Activated CD8-positive, alpha-beta memory T cell treated with anti-CD3 and anti-CD28 coated beads, Interleukin-2, amount 50 U/mL, for 4 hours (primary cell): ENCODE measurements at places on chromosomes 1 and 21.
A peak's percentile ranks its signal among the peaks of the same experiment; 100 is the strongest.

- no peak for DNase-seq
Observed at GRCh38 chr1:210441028-210441427, 112.3 kb downstream of the HHAT start.

GRCh38 chr1:204417074-204417997 lies 5.7 kb upstream of the PPP1R15B start:
- peak; percentile 25 for DNase-seq

DNA sequence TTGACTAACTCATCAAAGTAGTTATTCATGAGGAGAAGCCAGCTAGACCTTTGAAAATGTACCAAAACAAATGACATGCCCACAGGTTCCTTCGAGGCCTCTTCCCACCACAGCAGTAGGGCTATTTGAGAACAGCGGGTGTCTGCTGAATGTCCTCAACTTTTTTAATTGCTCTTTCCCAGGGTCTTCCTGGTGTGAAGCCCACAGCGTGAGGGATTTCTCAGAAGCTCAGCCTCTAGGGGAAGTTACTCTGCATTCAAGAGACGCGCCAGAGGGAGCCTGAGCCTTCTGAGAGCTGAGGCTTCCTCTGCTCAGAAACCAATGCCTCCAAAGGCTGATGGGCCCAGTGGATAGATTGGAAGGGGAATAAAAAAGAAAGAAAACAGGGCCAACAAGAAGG lies 153.6 kb downstream of the OLFM3 start:
- no peak for DNase-seq

GRCh38 chr1:200877010-200877409 lies 4.2 kb downstream of the GPR25 start:
- DNase-seq: no peak

- no peak for DNase-seq
Observed at GRCh38 chr1:72122099-72122880, 160.0 kb downstream of the NEGR1 start.

- DNase-seq: no peak
Observed at GRCh38 chr1:172452536-172453152, 8.8 kb upstream of the PIGC start.

- DNase-seq: no peak
Observed at GRCh38 chr21:33974513-33975468, 59.2 kb upstream of the ATP5PO start.

GRCh38 chr1:3029991-3030662 lies 8.9 kb downstream of the ACTRT2 start:
- no peak for DNase-seq

DNA sequence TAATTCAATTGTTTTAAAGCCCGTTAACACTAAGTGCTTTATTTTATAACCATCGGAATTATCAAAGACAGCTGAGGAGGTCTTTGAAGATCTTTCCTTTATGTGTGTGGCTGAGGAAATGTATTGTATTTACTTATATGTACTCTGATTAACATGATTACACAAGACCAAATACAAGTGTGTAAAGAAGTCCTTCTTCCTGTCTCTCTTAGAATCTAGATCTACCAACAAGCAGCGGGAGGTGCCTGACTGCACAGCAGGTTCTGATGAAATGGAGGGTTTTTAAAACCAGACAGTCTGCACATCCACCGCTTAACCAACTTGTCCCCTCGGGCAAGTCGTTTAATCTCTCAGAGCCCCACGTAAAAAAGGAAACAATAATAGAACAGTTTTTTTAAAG lies 240.5 kb upstream of the MAP1LC3C start:
- no peak for DNase-seq

GRCh38 chr1:205422993-205423642 lies 1.3 kb upstream of the LEMD1 start:
- DNase-seq: no peak

- no peak for DNase-seq
Observed at GRCh38 chr1:143610196-143610595, 361.6 kb downstream of the FAM72C start.

DNA sequence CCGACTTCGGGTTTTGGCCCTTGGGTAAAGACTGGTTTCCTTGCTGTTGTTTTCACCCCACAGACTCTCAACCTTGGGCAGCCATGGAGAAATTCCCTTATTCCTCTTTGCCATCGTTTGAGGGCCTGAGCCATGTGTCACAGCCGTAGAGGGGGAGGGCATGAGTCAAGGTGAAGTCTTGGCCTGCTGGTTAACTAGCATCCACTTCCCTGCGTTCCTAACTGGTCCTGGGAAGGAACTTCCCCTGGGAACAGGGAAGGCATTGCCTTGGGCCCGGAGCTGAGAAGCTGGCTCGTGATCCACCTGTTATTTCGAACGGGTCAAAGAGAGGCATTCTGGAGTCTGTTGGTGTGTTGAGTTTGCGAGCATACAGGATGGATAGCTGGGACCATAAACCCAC lies 464.9 kb downstream of the CAMTA1 start:
- DNase-seq: no peak

- DNase-seq: no peak
Observed at GRCh38 chr1:104291156-104291555, 541.5 kb downstream of the AMY1C start.

DNA sequence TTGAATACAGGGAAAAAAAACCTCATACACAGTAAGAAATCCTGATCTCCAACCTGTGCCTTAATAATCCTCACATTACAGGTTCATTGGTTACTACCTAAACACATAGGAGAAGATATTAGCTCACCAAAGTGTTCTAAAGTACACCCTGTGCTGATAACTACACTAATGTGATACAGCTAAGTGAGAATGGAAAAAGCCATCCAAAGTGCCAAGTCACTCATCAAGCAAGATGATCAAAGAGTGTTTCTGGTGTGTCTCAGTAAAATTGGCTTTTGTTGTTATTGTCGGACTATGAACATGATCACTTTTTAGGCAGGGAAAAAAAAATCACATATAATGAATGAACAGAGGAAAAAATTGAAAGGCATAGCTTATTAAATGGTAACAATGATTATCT lies 31.4 kb downstream of the EPS15 start:
- no peak for DNase-seq

GRCh38 chr21:36323032-36323431 lies 3.0 kb downstream of the MORC3 start:
- DNase-seq: no peak

GRCh38 chr1:48229317-48229716 lies 6.8 kb downstream of the SLC5A9 start:
- DNase-seq: no peak

- DNase-seq: no peak
Observed at GRCh38 chr1:152145769-152146168, 13.3 kb downstream of the RPTN start.

- DNase-seq: peak; percentile 11
Observed at GRCh38 chr1:12548279-12548972, 69.6 kb downstream of the DHRS3 start.

- no peak for DNase-seq
Observed at GRCh38 chr1:207397525-207397926, 56.6 kb upstream of the CR2 start.

- DNase-seq: no peak
Observed at GRCh38 chr1:240831922-240832321, 220.0 kb upstream of the GREM2 start.

- no peak for DNase-seq
Observed at GRCh38 chr1:38197312-38198061, 150.9 kb upstream of the POU3F1 start.

DNA sequence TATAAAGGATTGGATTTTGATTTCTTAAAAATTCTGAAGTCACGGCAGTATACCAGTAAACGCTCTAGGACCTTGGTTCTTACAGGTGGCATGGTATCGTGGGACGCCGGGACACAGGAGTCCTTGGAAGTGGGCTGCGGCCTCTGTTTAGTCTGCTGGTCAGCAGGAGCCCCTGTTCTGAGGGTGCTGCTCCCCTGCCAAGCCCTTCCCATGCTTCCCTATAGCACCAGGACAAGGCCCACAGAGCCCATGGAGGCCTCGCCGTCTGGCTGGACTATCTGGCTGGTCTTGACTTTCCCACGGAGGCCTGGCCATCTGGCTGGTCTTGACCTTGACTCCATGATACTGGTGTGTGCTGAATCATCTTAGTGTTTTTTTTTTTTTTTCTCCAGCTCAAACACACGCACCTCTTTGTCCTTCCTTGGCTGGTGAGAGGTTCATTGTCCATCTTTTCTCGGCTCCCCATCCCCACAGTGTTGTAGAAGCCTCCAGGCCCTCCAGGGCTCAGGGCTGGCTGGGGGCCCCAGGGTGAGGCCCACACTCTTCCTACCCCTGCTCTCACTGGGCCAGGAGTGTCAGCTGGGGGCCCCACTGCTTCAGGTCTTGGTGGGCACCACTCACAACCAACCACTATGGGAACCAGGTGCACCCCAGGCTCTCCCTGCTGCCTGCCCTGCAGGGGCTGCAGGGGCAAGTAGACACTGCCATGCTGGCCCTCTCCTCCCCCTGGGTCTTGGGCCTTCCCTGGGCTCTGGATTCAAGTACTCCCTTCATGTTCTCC lies 16.5 kb upstream of the TTC34 start:
- no peak for DNase-seq

DNA sequence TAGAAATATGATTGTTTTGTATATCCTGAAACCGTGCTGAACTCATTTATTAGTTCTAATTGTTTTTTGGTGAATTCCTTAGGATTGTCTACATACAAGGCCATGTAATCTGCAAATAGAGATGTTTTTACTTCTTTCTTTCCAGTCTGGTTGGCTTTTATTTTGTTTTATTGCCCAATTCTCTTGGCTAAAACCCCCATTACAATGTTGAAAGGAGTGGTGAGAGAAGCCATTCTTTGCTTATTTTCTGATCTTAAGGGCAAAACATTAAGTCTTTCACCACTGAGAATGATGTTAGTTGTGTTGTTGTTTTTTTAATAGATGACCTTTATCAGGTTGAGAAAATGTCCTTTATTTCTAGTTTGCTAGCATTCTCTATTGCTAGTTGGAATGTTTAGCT lies 157.3 kb downstream of the NTMT2 start:
- no peak for DNase-seq

- DNase-seq: no peak
Observed at GRCh38 chr1:1432951-1433803, 2.3 kb upstream of the VWA1 start.

GRCh38 chr1:17089506-17089905 lies 29.7 kb downstream of the PADI2 start:
- DNase-seq: no peak
